ENCODE measurements at places on chromosomes 16 and 17.
A peak's percentile ranks its signal among the peaks of the same experiment; 100 is the strongest.

GRCh38 chr17:927611-928461 is 51.7 kb downstream of the NXN start:
- no peak for DNase-seq

GRCh38 chr16:84139628-84140258 is 5.2 kb downstream of the HSDL1 start:
- DNase-seq = no peak

GRCh38 chr17:6474906-6475305 is 30.7 kb downstream of the PIMREG start:
- no peak for DNase-seq

GRCh38 chr16:54009464-54010176 is 277.0 kb downstream of the IRX3 start:
- no peak for DNase-seq

GRCh38 chr17:17041018-17041521 is 1.2 kb upstream of the MPRIP start:
- no peak for DNase-seq

GRCh38 chr17:45706033-45706432 is 78.1 kb upstream of the CRHR1 start:
- no peak for DNase-seq

GRCh38 chr16:64425381-64425780 is 696.5 kb downstream of the CDH11 start:
- no peak for DNase-seq

DNA sequence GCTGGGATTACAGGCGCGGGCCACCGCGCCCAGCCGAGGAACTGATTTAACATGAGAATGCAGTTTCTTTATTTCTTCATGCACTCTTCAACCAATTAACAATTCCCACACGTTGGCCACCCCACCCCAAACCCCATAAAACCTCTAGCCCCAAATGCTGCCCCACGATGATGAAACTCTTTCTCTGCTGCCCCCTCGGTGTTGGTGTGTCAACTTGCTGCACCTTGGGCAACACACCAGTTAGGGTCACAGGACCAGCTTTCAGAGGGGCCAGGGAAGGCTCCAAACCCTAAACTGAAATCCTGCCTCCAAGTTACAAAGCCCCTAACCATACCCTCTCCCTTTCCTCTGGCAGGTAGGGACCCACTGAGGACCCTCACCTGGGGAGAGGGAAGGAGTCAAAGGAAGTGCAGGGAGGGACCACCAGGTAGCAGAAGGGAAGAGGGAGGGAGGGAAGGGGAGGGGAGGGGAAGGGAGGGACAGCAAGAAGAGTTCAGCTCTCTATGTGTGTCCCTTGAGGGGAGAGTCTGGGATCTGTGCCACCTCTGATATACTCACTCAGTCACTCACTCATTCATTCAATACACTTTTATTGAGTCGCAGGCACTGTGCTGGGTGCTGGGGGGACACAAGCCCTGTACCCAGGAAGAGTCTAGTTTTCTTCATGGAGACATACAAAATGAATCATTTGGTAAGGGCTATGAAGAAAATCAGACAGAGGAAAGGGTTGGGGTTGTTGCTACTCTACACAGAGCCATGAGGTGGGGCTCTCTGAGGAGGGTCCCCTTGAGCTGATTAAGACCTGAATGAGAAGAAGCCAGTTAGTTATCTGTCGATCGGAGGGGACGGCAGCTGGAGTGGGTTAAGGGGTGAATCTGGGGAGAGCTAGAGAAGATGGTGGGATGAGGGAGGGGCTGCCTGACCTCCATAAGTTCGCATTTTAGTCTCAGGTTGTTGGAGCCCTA is 3.9 kb downstream of the PLXDC1 start:
- no peak for DNase-seq

DNA sequence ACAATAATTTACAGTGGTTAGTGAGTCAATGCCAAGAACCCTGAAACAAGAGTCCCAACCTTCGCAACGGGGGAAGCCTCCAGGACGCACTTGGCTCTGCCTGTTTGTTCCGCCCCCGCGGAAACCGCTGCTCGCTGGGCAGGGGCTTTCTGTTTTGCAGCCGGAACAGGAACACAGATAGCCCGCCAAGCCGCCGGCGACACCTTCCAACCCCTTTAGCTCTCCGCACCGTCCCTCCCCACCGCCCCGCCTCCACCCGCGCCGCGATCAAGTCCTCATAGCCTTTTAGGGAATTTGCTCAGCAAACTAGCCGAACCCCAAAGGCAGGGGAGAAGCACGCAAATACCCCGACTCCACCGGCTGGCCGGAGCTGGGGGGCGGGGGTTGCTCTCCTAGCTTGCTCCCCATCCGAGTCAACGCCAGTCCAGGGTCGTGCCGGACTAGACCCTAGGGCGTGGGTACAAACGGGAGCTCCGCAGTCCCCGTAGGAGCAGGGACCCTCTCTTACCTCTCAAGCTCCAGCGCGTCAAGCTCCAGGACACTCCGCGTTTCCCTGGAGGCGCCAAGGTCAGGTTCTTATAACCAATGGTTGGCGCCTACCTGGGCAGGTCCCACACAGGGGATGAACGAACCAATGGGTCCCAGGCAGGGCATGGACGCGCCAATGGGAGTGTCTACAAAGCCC is at the start of gene SLFN13:
Gene SLFN13 (minus strand): TSS at position 553 of the 685 bp plus-strand sequence. CDS start 3,086 bp downstream, outside the sequence.
- DNase-seq = peak; percentile 93

DNA sequence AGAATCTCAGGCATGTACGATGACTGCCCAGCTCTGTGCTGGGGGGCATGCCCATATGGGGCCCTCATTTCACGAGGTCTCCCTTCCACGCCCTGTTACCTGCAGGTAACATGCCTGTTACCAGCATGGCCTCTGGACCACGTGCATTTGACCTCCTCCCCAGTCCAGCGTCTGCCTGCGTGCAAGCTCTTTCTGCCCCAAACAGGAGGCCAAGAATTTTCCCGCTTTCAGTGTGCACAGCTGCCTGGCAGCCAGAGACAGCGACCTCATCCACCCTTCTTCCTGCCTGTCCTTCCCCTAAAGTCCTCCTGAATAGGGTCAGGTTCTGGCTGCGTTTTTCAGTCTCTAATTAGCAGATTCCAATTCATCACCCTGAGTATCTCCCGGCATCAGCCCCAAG is 306.5 kb upstream of the ZFHX3 start:
- DNase-seq = no peak

GRCh38 chr17:49836111-49837030 is 11.5 kb downstream of the TAC4 start:
- DNase-seq = no peak

DNA sequence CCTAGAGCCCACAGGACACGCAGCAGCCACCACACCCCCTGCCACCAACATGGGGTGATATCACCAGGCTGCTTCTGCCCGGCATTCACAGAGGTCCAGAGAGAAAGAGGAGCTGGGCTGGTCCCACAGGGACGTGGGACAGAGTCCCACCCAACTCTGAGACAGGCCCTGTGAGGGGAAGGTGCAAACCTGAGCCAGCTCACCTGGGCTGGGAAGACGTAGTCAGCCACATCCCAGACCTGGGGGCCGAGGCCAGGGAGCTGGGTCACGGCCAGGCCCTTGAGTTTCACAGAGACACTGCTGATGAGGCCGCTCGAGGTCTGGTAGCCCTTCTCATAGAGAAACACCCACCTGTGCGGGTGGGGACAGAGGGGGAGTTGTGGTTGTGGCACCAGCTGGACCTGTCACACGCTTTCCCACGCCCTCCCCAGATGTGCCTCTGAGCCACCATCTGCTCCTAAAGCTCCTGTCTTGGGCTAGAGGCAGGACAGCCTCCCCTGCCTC is 11.2 kb downstream of the P2RX1 start:
- no peak for DNase-seq

DNA sequence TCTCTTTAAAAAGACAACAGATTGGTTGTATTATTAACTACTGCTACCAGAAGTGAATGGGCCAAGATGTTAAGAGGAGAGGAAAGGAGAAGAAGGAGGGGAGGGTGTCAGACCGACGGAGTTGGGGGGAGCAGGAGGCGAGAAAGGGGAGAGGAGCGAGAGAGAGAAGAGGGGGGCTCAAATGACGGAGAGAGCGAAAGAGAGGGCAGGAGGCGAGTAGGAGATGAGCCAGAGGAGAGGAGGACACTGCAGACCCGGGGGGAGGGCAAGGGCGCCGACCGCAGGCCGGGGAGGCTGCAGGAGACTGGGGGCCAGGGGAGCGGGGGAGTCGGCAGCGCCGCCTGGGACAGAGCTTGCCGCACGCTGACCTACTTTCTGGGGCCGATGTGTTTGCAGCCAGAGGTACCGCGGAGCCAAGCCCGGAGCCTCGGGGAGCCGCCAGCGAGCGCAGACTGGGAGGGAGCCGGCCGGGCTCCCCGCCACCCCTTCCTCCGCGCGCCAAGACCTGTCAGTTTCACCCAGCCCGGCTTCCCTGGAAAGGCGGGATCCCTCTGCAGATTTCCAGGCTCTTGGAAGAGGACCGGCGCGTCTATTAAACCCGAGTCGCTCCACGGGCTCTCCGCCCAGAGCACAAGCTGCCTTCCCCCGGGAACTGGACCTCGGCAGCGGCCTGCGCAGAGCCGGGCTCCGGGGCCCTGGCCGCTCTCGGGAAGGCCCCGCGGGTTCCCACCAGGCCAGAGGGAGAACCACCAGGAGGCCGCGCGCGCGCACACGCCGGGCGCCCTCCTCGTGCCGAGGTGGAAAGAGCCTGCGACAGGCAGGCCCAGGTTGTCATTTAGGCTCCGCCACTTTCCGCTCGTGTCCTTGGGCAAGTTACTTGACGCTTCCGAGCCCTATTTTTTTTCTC is 74.6 kb downstream of the CMC2 start:
- DNase-seq = no peak

- DNase-seq = no peak
Measured at GRCh38 chr17:66441101-66441661, 138.8 kb downstream of the PRKCA start.

DNA sequence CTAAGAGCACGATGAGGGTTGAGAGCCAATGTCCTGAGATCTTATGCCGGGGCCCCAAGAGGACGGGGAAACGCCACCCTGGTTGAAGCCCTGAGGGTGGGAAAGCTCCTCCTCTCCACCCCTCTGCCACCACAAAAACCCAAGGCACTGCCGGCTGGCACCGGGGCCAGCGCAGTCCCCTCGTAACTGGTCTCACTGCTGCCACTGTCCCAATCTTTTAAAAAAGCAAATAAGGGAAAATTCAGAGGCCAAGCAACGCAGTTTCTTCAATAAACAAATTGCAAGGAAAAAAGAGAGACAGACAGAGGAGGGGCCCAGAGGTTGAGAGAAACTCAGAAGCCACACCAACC is 6.7 kb downstream of the GRIN2C start:
- no peak for DNase-seq

DNA sequence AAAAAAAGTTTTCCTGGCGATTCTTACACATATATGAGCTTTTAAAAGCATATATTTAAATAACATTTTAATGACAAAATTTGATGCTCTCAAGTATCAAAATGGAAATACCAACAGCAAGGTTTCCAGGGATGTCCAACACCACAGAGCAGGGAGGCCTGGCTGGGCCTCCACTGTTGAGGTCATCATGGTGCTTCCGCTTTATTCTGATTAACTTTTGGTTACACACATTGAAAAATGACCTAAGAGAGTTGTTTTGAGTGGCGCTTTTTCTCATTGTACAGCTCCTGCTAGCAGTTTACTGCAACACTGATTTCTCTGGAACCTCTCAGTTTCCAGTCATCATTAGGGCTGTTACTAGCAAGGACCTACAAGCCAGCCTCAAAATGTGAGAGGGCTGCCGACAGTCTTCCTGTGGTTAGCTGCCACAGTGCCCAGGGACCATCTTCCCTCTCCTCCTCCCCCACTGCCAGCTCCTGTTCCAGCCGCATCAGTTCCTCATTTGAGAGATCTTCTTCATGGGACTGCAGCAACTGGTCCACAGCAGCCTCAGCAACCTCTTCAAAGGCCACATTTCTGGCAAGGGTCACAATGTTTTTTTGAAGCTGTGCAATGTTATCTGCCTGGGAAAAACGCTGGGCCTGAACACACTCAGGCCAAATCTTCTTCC is 21.3 kb downstream of the DEF8 start:
- DNase-seq = no peak

GRCh38 chr16:66712512-66712911 is 16.0 kb upstream of the CMTM4 start:
- no peak for DNase-seq

- DNase-seq = no peak
Measured at GRCh38 chr17:74632617-74633016, 9.1 kb upstream of the CD300E start.

DNA sequence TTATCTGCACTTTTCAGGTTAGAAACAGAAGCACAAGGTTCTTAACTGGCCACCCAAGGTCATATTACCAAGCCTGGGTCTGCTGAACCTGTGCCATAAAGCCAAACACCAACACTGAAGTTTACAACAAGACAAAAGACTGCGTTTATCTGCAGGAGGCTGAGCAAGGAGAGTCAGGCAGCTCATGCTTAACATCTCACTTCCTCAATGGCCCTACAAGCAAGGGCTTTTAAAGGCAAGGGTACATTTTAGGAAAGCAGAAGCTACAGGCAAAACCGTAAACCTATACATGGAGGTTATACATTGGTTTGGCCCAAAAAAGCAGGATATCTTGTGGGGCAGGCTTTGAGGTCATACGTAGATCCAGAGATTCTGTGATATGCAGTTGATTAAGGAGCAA is 91.2 kb downstream of the GNAO1 start:
- no peak for DNase-seq

DNA sequence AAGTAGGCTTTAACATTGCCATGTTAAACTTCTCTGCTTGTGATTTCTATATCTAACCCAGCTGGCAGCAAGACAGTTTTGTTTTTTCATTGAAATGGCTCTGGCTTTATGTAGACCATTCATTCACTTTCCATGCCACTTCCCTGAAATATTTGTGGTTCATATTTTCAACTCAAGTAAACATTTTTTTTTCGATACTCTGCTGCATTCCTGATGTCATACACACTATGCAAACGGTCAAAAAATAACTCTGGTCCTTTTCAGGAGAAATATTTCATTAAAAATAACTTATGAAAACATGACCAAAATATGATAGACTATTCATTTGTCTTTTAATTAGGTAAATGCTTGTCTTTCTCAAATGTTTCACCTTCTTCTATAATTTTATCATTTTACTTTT is 116.3 kb downstream of the USP22 start:
- no peak for DNase-seq

DNA sequence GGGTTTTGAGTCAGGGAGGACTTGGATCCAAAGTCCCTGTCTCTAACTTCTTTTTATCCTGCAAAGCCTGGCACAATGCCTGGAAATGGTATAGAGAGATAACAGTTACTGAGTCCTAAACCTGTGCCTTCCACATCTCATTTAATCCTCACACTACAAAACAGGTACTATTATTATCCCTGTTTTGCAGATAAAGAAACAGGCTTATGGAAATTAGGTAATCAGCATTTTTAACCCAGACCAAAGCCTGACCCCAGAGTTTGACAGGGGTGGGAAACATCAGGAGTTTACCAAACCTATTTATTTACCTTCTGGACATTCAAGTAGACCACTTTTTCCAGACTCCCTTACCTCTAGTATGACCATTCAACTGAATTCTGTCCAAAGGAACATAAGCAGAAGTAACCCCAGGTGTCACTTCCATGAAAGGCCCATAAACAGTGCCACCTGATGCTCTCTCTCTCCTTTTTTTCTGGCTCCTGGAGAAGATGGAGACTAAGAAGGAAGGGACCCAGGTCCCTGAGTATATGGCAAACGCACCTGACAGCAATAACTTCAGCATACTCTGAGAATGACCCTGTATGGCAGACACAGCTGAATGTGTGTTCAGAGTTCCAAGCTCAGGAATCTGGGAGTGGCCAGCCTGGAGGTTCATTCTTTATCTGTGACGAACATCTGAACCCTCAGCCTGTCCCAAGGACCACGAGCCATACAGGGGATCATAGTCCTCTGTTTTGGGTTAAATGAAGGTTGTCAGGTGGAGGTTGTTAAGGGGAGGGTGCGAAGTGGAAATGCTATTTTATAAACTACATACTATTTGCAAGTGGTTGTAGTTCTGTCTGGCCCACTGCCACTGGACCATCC is 62.7 kb downstream of the HLF start:
- no peak for DNase-seq
